GM23248 (cell line): ENCODE measurements at places on chromosomes 11 and 22.

DNA sequence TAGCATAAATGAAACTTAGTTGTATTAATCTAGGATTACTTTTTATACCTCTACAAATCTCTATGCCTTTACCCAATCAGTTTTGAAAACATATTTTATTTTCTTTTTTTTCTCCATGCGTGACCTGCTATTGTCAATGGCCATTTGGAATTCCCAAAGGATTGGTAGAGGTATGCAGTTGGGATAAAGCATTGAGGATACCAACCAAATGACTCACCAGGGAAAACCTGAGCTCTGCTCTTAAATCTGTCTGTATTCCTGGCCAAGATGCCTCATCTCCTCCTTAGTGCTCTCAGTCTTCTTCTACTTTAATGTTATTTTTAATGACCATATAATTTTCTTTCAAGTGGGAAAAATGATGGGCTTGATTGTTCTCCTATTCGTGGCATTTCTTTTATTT, 61.9 kb downstream of the EHF start:
- no peak for DNase-seq

DNA sequence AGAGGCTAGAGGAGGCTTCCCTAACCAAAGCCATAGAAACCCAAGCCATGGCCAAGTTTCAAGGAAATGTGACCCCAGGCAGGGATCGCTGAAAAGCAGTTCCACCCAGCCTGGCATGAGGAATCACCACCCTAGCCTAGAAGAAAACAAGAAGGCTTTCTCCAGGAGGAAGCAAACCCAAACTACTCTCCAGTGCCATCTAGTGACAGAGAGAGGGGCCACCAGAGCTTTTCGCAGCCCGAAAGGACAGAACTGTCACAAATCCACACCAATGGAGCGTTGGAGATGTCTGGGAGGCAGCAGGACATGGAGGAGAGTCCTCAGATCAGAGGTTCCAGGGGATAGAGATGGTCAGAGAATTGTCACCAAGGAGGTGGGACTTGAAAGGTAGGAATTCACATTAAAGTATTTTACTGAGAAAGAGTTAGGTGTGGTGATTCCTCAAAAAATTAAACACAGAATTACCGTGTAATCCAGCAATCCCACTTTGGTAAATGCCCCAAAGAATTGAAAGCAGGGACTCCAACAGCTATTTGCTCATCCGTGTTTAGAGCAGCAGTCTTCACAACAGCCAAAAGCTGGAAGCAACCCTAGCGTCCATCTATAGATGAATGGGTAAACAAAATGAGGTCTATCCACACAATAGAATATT, 67.3 kb upstream of the NUP50 start:
- DNase-seq: peak; percentile 75

DNA sequence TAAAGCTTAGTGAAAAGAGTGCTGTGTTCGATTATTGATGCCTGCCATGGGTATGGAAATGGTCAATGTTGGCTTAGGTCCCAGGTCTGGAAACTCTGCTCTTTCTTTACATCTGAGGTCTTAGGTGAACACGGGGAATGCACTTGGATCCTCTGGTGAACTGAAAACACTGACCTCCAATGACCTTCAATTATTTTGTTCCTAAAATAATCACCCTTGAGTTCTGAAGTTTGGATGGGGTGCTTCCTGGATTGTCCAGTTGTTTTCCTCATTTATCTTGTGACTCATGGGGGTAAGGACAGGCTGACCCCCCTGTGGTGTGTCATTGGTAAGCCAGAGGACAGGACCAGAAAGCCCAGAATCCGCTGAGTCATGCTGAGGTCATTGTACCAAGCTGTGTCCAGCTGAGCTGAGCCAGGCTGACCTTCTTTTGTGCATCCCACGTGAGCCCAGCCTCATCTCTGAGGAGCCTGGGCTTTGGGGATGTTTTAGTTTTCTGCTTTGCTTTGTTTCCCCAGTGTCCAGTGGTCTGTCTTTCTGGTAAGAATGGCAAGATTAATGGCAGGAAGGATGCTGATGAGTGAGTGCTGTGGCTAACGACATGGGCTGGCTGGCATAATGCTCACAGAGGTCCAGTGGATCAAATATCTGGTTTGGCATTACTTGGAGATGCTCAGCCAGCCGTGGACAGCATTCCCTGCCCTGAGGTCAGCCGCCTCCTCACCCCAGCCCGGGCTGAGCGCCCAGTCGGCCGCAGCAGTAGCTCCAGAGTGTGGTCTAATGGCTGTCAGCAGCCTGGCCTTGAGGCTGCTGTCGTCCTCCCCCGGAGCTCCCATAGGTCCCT, 35.6 kb downstream of the AMPD3 start:
- DNase-seq: peak; percentile 97

- DNase-seq: no peak
These were observed 122.3 kb downstream of the SPATA19 start for GRCh38 chr11:133723056-133723455.

DNA sequence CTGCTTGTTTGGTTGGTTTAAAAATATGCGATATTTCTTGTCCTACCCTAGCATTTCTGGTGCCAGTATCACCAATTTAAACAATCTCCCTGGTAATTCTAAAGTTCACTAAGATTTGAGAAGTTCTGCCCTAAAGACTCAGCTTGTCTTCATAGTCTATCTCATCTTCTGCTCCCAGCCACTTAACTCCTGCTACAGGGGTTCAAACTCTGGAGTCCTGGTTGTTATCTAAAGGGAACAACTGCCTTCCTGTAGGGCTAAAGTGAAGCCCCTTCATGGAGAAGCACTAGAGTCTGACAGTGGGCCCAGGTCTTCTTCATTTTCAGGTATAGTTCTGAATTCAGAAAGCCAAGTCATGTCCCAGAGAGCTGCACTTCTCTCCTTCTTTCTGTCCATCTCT, 73.2 kb downstream of the CTNND1 start:
- DNase-seq: no peak

GRCh38 chr11:95297680-95298452, 66.9 kb upstream of the SESN3 start:
- DNase-seq: no peak

DNA sequence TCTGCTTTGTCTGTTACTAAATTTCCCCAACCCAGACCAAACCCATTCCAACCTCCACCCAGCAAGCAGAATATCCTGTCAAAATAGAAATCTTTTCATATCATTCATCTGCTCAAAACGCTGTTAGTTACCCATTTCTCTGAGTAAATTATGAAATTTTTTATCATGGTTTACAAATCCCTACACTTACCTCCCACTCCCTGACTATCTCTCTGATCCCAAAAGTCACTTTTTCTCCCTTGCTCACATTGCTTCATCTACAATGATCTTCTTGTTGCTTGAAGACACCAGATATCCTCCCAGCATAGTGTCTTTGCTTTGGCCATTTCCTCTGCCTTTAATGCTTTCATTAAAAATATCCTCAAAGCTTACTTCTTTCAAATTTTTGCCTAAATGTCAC, 195.5 kb upstream of the CTSC start:
- DNase-seq: no peak

- peak; percentile 6 for DNase-seq
These were observed 1.2 kb downstream of the EIF4ENIF1 start for GRCh38 chr22:31488346-31488883.

DNA sequence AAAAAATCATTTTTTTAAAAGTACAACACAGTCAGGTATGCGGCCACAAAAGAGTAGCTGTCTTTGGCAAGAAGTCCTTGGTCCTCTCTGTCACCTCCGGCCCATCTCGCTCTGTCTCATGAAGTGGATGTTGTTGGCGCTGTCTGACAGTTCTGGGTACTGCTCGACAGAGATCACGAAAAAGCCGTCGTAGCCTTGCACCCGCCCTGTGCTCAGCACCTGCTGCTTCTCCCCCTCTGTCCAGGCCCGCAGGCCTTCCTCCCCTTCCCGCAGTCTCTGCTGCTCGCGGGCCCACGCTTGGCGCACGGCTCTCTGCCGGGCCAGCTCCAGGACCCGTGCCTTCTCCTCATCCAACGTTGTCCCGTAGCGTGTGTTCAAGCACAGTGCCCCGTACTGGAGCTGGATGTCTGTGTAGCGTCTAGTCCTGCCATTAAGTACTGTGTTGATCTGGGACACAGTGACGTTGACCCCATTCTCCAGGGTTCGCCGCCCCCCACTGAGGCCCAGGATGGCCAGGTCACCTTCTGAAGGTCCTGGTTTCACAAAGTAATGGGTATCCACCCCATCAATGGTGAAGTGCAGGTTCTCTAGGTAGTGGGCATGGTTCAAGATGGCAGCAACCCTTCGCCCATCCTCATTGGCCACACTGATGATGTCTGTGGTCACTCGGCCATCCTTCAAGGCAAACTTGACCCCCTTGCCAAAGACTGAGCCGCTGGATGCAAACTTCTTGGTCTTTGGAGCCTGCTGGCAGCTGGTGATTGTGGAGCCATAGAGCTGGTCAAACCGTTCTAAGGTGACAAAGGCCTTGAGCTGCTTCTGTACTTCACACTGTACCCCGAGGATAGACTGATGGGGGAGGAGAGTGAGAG, 83.5 kb upstream of the NARS2 start:
- no peak for DNase-seq

DNA sequence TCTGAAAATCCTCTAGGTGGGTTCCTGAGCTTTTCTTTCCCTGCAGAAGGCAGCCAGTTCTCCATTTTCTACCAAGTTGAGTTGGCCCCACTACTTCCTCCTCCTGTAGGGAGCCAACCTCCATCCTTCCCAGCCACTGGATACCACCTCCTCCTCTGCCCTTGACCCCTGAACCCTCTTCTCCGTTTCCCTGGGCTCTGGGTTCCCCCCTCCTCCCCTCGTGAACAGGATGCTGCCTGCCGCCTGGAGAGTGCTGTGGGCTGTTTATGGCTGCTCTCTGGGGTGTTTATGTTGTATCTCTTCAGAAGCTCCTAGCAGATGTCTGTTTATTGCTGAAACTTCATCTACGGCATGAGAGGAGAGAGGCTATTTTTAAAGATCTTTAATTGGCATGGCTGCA, 8.6 kb downstream of the MICAL2 start:
- DNase-seq: no peak

DNA sequence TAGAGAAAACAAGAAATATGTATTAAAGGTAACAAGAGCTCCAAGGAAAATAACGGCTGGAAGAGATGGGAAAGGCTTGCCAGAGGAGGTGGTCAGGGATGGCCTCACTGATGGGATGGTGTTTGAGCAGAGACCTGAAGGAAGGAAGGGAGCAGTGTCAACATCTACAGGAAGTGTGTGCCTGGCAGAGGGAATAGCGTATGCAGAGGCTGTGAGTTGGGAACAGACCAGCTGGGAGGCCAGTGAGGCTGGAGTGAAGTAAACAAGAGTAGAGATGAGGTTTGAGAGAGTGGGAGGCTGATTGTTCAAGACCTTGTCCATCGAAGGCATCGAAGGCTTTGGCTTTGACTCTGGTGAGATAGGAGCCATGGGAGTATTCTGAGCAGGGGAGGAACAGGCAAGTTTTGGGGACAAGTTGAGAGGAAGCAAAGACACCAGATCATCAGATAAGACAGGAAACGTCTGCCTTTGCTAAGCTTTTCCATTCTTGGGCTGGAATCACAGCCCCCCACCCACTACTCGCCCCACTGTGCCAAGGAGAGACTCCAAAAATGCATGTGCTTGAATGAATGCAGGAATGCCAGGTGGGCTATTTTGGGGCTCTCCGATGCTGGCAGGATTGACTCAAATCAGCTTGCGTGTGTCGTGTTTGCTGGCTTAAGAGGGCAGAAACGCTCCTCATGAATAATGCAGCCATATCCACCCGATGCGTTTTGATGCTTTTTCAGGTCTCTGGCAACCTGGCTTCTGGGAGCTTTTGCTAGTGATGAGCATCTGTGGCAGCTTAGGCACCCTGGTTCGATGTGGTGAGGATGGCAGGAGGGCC, 7.2 kb downstream of the SGSM1 start:
- DNase-seq: no peak

DNA sequence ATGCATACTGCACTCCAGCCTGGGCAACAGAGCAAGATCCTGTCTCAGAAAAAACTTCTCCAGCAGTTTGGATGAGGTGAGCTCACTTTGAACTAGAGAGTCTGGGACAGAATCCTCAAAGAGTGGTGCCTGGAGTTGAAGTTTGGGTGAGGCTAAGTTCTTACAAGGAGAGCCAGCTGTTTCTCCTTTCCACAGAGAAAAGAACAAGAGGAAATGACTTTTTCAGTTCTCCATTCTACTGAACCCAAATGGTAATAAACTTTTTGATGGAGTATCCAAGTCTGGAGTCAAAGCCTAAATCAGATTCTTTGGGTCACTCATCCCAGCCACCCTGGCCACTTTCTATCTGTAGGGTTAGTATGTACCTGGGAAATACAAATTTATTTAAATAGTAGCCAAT, 102.7 kb downstream of the TRAF6 start:
- DNase-seq: no peak

GRCh38 chr11:3166268-3167142, 1.4 kb upstream of the OSBPL5 start:
- no peak for DNase-seq

GRCh38 chr11:120877746-120878365, 146.0 kb upstream of the TBCEL start:
- no peak for DNase-seq

- DNase-seq: no peak
These were observed 18.8 kb downstream of the PANX1 start for GRCh38 chr11:94147433-94147845.

DNA sequence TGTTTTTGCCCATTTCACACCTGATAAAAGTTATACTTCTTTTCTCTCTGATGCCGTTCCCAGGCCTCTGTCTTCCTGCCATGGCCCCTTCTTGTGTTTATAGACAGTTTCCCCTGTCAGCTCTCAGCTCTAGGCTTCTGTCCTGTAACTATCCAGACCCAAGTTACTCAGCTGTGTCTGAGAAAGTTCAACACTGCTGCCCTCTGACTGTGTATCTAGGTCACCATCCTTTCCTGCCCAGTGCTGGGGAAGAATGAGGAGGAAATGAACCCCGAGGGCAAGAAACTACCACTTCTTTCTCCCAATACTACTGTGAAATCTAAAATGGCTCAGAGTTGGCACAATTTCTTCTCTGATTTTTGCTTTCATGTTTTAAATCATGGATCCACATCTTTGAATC, 29.6 kb downstream of the SNX19 start:
- DNase-seq: no peak

DNA sequence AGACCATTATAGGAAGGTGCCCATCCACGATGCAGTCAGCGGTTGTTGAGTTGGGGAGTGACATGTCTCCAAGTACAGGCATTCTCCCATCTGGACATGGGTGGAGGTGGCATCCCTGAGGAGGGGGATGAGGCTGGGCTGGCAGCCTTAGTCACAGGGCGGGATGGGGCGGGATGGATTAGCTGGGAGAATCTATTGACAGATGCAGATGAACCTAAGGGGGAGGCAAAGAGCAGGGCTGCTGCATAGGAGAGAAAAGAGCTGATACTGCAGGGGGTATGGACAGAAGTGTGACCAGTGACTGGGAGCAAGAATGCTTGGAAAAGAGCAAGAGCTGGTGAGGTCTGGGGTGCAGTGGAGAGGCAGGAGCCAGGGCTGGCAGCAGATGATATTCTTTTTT, 42.7 kb downstream of the SCN3B start:
- no peak for DNase-seq

- no peak for DNase-seq
These were observed 345.1 kb upstream of the C11orf87 start for GRCh38 chr11:109076870-109077269.
